NCI-H1105 (cell line): ENCODE measurements at places on chromosomes 5 and 9.

GRCh38 chr9:113488490-113488889 is 25.0 kb downstream of the RGS3 start:
- DNase-seq: no peak

GRCh38 chr9:125574126-125574877 is 132.7 kb downstream of the MAPKAP1 start:
- no peak for DNase-seq

DNA sequence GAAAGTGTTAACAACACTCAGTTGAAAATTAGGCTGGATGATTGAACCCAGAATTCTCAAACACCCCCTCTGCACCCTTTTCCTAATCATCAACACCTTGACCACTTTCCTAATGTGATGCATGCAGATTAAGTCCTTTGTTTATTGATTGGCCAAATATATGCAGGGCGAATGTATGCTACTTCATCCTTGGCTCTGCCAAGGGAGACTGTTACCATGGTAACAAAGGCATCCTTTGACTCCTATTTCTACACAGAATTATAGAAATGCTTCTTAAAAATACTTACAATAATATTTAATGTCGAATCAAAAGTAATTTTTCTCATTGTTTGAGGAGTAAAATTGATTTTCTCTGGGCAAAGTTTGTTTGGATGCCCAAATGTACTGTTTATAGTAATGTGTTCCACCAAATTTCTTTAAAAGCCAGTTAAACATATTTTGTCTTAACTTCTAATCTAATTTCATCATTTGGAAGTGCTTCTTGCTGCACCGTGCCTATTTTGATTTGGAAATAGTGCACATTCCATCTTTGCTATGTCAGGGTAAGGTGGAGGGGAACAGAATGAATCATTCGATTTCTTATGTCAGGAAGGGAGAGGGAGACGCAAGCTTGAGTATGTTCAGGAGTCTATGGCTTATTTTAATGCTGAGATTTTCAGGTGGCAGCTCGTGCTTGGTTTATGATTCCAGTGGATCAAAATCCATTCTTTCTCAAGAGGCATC is 1384.3 kb upstream of the WWC1 start:
- no peak for DNase-seq

DNA sequence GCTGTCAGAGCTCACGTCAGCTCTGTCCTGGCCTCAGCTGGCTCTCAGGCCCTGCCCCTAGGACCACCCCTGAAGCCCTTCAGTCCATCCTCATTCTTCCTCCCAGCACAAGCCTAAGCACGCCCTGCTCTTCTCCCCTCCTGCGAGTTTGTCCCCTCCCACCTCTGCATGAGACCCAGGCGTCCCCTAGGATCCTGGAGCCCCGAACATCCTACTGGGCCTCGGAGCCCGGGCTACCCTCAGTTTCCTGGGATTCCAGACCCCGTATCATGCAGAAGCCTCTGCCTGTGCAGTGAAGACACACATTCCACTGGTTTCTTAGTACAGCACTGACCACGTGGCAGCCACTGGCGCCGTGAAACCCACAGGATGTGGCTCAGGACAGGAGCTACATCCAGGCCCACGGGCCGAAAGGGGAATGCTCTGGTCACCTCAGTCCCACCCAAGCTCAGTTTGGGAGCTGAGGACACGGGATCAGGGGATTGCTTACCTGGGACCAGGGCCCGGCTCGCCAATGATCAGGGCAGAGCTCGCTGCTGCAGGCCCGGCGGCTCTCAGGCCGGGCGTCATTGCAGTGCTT is 64.2 kb downstream of the ZNF354C start:
- DNase-seq: no peak

GRCh38 chr5:14816374-14816998 is 55.1 kb downstream of the ANKH start:
- DNase-seq: no peak

GRCh38 chr9:136628268-136628667 is 34.4 kb upstream of the EGFL7 start:
- no peak for DNase-seq

DNA sequence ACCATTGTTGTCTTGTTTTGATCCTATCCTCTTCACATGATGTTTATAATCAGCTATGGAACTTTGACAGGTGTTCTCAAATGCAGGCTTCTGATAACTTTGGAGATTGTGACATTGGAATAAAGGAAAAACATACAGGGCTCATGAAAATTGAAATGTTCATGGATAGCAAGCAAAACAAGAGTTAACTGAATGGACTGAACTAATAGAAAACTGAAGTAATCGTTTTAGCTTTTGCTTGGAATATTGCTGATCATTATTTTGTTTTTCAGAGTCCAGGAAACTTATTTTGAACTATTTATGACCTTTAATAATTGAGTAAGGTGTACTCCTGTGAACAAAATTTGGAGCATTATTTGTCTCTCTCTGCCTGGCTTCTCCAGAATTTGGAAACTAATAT is 436.7 kb upstream of the CDH9 start:
- DNase-seq: no peak

DNA sequence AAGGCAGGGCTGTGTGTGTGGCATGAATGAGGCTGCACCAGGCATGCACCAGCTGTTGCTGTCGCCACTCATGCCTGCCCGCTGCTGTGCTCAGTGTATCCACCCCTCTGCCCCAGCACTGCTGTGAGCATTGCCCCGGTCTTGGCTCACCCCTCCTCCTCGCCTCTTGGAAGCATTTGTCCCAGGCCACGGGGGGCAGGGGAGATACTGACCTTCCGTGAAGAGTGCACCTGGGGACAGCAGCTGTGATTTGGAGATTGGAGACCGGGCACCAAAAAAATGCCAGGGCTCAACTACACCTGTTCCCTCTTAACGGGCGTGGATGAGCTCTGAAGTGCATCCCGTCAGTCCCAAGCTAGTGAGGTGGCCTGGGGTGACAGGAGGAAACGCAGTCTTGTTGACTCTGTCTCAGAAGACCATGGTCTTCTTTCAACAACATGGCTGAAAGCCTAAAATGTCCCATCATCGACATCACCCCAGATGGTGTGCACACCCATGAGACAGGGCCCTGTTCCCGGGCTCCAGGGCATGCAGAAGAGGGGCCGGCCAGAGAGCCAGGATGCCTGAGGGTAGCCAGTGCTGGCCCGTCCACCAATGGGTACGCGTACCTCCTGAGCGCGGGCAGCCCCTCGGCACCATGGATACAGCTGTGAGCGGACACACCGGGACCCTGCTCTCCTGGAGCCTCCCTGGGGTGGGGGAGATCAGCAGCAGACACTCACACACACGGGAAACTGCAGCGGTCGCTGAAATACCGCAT is 115.8 kb downstream of the COL5A1 start:
- no peak for DNase-seq

GRCh38 chr5:132777209-132778069 is at the start of gene SEPTIN8:
SEPTIN8 (minus strand) TSS chr5:132777239; CDS start chr5:132777137, 102 bp downstream.
- no peak for DNase-seq

GRCh38 chr5:4969351-4969750 is 170.8 kb upstream of the ADAMTS16 start:
- no peak for DNase-seq

GRCh38 chr5:143016777-143017516 is 246.8 kb downstream of the ARHGAP26 start:
- no peak for DNase-seq

- DNase-seq: no peak
These were observed 83.3 kb downstream of the MLLT3 start for GRCh38 chr9:20538956-20539355.

GRCh38 chr5:124289641-124290311 is 456.7 kb downstream of the ZNF608 start:
- peak; percentile 69 for DNase-seq

DNA sequence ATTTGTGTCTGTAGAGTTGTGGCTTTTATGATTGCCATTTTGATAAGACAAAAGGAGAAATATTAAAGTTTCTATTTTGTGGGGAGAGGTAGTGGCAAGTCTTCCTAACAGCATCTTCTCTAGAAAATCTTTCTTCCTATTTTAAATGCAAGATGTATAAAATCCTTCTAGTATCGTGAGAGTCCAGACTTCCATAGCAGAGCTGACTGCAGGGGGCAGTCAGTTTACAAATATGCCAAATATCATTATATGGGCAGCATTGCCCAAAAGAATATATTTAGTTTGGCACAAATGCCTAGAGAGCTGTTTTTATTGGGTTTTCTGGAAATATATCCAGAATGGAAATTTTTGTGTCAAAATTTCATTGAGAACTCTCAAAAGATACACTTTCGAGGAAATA is 82.1 kb upstream of the ALDH1A1 start:
- DNase-seq: no peak

DNA sequence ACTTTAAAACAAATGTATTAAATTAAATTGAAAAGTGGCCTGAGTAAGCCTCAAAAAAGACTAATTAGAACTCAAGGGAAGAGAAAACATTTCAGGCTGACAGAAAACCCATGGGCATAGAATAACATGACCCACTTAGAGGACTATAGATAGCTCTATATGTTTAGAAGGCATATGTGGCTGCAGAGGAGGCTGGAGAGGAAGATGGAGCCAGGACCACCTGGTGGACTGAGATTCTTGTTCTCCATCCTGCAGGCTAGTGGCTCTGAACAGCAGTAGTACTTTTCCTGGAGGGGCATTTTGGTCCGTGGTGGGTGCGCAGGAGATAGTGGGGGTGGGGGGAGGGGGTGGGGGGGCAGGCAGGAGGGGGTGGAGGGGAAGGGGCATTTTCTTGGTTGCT is 10.3 kb upstream of the NPR2 start:
- DNase-seq: no peak

DNA sequence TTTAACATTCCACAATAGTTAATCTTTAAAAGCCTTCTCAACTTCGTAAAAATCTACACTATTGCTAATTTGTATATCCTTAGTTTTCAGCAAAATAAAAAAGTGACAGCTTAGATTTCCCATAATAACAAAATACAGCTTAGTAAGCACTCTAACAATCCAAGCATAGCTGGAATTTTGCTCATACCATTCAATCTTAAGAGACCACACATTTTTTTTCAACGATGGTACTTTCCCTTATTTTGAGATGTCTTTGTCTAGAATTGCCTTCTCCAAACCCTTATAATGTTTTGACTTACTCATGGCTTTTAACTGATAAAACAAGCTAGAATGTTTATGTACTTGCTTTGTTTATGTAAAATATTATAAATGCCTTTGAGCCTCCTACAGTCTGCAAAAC is 65.6 kb downstream of the HOMER1 start:
- DNase-seq: no peak

GRCh38 chr9:112361601-112362000 is 18.3 kb upstream of the HSDL2 start:
- DNase-seq: no peak

DNA sequence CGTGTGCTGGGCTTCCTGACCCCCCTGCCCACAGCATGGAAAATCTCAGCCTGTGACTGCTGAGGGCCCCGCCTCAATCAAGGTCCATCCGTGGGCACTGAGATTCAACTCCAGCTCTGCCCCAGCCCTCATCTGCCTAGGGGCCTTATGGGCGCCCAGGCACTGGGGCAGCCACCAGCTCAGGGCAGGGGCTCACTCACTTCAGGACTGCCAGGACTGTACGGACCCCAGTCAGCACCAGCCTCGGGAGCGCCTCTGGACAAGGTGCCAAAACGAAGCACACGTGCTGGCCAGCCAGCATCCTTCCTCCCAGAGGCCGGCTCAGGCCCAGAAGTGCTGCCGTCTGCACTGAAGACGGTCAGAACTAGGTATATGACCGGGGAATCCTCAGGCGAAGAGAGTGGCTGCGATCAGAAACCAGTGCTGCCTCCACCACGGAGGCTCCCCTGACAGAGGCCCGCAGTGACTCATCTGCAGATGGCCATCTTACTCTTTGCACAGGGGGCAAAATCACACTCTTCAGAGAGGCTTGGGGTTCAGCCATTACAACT is 19.6 kb downstream of the CLPTM1L start:
- no peak for DNase-seq

DNA sequence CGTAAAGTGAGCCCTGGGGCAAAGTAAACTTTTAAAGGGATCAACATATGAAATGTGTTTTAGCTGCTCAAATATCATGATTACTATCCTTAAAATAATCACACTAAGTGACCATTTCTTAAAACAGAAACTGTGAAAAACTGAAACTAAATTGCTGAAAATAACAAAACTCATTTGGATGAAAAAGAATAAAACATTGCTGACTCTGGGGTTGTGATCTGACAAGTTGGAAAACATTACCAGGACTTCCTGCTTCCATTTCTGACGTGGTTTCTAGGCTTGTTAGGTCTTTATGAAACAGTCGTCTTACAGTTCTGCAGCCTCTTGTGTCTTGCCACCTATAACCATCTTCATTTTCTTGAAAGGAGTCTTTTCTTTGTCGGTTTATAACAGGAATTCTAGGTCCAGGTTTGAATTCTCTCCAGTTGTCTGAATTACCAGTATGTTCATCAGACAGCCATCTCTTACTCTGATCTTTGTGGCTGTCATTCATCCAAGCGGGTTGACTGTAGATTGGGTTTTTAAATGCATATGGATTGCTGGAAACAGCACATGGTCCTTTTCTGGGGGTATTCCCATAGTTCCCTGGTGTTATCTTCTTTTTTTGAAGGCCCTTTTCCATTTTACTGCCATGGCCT is 1.7 kb downstream of the TUT7 start:
- no peak for DNase-seq

DNA sequence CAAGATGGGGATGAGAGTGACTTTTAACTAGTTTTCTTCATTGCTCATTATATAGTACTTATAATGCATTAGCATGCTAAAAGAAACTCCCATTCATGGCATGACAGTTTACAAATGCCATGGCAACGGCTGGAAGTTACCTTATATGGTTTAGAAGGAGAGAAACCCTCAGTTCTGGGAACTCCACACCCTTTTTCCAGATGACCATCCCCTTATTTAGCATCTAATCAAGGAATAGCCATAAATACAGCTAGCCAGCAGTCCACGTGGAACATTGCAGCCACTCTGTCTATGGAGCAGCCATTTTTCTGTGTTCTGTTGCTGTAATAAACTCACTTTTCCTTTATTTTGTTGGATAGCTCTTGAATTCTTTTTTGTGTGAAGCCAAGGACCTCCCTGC is 1137.8 kb downstream of the CDH18 start:
- DNase-seq: no peak

DNA sequence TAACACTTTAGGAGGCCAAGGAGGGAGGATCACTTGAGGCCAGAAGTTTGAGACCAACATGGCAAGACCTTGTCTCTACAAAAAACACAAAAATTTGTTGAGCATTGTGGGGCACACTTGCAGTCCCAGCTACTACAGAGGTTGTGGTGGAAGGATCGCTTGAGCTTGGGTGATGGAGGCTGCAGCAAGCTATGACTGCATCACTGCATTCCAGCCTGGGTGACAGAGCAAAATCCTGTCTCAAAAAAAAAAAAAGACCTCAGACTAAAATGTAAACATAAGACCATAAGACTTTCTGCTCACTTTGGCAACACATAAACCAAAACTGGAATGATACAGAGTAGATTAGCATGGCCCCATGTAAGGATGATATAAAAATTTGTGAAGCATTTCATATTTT is 24.6 kb upstream of the NANS start:
- DNase-seq: no peak

DNA sequence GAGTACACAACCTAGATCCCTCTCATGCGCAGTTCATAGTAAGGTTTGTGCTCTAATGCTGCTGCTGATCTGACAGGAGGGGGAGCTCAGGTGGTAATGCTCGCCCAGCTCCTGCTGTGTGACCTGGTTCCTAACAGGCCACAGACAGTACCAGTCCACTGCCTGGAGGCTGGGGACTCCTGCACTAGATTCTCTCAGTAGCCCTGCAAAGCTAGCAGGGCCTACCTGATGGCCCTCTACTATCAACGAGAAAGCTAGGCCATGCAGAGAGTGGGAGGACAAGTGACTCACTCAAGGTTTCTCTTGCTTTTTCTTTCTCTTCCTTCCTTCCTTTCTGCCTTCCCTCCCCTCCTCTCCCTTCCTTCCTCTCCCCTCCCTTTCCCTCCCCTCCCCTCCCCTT is 55.1 kb upstream of the TEX48 start:
- no peak for DNase-seq
